Endothelial cell (in vitro differentiated cells): ENCODE measurements at places on chromosomes 4 and X. TPM values are rescaled to one million over a fixed set of nuclear protein-coding genes. Genes with fewer than 3 reads are reported as not detected.
A peak's percentile ranks its signal among the peaks of the same experiment; 100 is the strongest.

Gene MRFAP1L1
- 43.0 TPM for total RNA-seq

Gene TFE3
- total RNA-seq = 31.0 TPM

DNA sequence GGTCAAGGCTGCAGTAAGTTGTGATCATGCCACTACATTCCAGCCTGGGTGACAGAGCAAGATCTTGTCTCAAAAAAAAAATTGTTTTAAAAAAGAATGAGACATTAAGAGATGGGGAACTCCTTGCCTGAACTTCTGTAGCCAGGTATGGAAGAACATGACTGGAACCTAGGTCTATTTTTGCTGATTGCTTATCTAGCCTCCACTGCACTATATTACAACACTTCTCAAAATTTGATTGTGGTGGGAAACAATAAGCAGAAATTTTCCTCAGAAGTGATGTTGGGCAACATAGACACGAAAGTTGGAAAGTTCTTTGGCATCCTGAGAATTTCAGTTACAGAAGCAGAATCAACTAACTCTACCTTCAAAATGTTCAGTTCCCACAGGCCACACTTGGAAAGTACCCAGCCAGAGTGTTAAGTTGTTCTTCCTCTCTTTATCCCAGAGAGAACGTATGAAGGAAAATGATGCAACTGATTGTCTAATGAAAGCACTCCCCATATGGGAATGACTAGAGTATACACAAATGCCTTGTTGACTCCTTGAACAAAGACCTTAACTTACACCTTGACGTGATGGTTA, 50.0 kb downstream of the LUZP4 start:
- H3K27ac ChIP-seq = no peak overlapping the region
- H3K4me1 ChIP-seq = no peaks in the 10 kb centered on the region
- H3K4me3 ChIP-seq = no peak overlapping the region

DNA sequence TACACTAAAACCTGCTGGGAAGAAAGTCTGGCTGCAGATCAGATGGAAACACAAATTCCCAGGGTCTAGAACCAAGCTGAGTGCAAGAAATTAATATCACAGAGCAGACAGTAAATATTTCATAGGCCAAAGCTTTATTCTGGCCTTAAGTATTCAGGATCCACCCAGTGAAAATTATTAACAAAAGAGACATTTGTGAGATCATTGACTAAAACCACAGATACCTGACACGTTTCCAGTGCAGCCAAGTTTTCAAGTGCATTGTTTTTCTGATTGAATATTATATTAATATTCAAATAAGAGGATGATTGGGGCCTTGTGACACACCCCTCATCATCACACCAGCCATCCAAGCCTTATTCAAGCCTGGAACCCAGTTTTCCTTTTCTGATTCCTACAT, 10.3 kb downstream of the ELOVL6 start:
- no peaks in the 10 kb centered on the region for H3K27me3 ChIP-seq
- peaks cover 36% of the 10 kb centered on the region for H3K4me1 ChIP-seq
- no peak overlapping the region for H3K27ac ChIP-seq
- no peak overlapping the region for H3K4me3 ChIP-seq
- no peaks in the 10 kb centered on the region for H3K36me3 ChIP-seq

DNA sequence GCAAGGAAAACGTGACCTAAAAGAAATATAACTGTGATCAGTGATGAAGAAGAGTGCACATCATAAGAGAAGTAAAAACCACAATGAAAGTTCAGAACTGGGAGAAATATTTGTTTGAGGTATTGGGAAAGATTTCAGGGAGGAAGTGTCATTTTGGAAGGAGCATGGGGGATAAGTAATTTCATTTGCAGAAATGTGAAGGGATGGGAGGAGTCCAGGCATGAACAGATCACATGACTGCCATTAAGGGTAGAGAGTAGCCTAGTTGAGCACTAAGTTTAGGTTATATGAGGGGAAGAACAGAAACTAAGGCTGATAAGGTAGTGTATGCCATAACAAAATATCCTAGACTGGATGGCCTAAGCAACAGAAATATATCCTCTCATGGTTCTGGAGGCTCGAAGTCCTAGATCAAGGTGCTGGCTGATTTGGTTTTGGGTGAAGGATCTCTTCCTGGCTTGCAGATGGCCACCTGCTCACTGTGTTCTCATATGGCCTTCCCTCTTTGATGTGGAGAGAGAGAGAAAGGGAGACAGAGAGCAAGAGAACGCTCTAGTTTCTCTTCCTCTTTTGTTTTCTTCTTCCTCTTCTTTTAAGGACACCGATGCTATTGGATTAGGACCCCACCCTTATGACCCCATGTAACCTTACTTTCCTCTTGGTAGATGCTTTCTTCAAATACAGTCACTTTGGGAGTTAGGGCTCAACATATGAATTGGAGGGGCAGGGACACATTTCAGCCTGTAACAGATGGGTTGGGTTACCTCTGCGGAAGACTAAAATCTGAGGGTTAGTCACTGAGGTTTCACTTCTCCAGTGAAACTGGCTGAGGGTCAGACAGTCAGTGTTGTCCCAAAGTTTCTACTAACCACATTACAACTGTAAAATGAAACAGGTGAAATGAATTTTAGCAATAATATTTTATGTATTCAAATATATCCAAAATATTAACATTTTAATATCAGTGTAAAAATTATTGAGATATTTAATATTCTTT, 77.9 kb downstream of the EGF start:
- no peaks in the 10 kb centered on the region for H3K36me3 ChIP-seq
- DNase-seq = no peak
- H3K4me3 ChIP-seq = peak overlapping the region; percentile 1
- no peak overlapping the region for H3K27ac ChIP-seq
- no peaks in the 10 kb centered on the region for H3K27me3 ChIP-seq

DNA sequence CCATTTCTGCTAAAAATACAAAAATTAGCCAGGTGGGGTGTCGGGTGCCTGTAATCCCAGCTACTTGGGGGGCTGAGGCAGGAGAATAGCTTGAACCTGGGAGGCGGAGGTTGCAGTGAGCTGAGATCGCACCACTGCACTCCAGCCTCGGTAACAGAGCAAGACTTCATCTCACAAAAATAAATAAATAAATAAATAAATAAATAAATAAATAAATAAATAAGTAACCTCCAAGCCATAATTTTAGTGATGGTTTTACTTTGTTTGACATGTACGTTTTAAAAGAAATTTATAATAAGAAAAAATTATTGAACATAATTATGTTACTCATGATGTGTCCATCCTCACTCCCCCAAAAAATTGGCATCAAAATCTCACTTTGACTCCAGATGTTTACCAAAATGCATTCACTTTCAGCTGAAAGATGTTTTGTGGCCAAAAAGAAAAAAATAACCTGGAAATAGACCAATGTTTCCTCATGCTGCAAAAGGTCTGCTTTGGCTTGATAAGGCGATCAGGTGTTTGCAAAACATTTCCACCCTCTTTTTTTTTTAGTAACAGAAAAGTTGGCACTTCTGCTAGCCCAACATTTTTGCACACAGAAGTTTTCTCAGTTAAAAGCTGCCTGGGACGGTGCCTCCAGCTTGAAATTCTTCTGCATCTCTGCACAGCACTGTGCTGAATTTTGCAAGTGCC, 42.2 kb upstream of the DHRSX start:
- no peaks in the 10 kb centered on the region for H3K4me1 ChIP-seq
- DNase-seq = no peak
- H3K27ac ChIP-seq = no peak overlapping the region
- no peaks in the 10 kb centered on the region for H3K36me3 ChIP-seq
- no peak overlapping the region for H3K4me3 ChIP-seq
- no peaks in the 10 kb centered on the region for H3K27me3 ChIP-seq

GRCh38 chr4:61583696-61584095, 383.6 kb downstream of the ADGRL3 start:
- no peak for DNase-seq
- no peaks in the 10 kb centered on the region for H3K4me1 ChIP-seq
- H3K36me3 ChIP-seq = no peaks in the 10 kb centered on the region
- H3K4me3 ChIP-seq = no peak overlapping the region
